ENCODE measurements at places on chromosomes 3 and 15.

- no peak for DNase-seq
Measured at GRCh38 chr3:191740712-191741111, 279.7 kb downstream of the PYDC2 start.

DNA sequence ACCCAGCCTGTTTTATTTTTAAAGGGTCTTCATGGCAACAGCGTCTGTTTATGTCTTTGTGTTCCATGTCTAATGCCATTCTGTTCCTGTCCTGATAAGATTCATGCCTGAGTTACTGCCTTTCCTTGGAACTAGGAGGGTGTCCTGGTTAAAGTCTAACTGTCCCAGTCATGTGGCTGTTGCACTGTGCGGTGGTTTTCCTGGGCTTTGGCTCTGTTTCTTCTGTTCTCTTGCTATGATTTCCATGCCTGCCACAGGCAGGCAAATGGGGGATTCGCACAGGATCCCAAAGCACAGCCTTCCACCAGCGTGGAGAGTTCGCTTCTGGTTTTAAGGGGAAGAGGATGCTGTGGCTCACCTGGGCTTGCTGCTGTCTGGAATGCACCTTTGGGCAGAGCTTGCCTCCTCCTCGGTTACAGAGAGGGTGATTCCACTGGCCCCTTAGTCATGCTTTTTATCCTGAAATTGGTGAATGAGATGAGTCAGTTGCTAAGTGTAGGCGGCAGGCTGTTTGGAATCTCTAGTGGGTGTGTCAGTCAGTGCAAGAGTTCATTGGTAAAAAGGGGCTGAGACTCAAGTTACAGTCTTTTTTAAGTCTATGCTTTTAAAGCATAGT is 86.8 kb downstream of the CCK start:
- no peak for DNase-seq

GRCh38 chr15:44775953-44776352 is 39.6 kb downstream of the TRIM69 start:
- no peak for DNase-seq

- DNase-seq = no peak
Measured at GRCh38 chr3:131794766-131795388, 239.9 kb downstream of the CPNE4 start.

DNA sequence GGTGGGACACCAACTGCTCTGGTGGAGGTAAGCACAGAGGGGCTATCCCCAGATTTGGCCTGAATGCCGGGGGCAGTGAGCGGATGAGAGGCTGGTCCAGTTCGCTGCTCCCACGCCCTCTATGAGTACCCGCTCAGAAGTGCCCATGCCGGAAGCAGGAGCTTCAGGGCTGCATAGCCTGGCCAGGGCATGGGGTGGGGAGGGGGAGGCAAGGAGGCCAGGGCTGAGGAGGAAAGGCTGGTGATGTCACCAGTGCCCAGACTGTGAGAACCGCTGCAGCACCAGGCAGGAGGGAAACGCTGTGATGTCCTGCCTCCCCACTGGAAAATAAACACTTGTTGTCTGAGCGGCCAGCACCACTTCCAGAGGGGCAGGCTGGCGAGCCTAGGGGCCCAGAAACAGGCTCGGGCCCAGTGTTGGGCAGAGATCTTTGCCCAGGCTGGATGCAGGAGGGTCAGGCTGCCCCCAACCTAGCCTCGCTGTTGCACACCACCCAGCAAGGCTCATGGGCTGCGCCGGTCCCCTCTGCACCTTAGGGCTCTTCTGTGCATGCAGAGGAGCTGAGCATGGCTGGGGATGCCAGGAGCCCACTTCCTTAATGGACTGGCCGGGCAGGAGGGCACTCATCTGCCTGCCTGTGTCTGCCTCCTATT is 10.9 kb upstream of the DLL4 start:
- DNase-seq = no peak

DNA sequence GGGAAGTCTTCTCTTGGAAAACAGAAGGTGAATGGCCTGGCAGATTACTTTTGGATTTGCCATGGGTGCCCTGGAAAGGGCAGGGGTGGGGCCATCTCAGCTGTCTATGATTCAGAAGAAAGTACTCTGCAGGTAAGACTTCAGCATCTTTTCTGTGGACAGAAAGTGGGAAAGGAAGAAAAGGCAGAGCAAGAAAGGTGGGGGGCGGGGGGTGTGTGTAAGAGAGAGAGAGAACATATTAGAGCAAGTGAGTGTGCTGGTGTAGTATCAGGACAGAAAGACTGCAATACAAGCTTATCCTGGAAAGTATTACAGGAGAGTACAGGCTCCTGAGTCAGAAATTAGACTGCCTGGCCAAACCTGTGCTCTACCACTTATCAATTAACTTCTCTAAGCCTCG is 5.5 kb downstream of the TAGLN3 start:
- DNase-seq = no peak

DNA sequence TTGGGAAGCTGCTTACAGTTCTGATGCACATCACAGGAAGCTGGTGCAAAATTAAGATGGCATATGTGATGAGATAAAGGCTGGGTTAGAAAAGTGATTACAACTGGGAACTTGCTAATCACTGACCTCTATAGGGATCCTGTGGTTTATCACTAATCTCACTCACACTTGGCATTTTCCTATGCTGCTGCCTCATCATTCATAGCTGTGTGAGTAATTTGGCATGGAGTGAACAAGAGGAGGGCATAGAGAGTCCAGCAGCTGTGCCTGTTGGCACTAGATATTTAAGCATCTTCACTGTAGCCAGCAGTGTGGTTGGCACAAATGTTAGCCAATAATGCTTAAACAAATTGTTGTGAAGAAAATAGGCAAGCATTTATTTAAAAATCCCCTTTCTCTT is 217.7 kb upstream of the CGNL1 start:
- DNase-seq = no peak

GRCh38 chr15:69920221-69920620 is 177.5 kb downstream of the TLE3 start:
- no peak for DNase-seq

DNA sequence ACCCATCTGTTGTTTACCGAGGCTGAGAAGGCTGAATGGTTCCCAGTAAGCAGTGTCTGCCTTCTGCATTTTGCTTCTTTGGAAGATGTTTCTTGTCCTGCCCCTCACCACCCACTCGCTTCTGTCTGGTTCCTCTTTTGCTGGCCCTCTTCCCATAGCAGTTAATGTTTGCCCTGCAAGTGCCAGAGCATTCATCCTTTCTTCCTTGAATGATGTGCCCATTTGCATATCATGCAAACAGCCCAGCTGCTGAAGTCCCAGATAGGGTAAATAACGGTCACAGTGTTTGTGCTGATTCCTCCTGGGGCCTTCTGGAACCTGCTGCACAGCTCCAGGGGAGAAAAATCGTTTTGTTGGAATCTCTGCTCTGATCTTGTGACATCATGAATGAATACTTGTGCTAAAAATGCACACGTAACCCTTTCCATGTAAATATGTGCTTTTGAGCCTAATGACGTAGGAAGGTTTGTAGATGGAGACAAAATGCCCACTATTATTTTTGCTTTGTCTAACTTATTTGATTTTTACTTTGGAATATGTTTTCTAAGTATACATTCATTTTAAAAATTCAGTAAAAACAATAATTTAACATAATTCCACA is 381.0 kb downstream of the SOX2 start:
- no peak for DNase-seq

GRCh38 chr3:53570709-53571108 is 76.3 kb downstream of the CACNA1D start:
- no peak for DNase-seq

- no peak for DNase-seq
Measured at GRCh38 chr3:4864503-4864902, 114.7 kb upstream of the BHLHE40 start.

GRCh38 chr15:59087731-59088130 is 17.2 kb upstream of the CCNB2 start:
- DNase-seq = no peak

DNA sequence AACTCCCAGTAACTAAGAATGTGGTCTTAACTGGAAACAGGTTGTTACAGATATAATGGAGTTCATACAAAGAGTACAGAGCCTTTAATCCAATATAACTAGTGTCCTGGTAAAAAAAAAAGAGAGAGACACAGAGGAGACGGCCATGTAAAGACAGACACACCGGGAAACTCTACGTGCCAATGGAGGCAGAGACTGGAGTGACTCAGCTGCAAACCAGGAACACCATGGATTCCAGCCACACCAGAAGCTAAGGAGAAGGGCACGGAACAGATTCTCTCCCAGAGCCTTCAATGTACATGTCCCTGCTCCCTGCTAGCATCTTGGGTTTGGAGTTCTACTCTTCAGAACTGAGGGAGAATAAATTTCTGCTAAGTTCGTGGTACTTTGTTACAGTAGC is 4.5 kb downstream of the RNF168 start:
- no peak for DNase-seq

DNA sequence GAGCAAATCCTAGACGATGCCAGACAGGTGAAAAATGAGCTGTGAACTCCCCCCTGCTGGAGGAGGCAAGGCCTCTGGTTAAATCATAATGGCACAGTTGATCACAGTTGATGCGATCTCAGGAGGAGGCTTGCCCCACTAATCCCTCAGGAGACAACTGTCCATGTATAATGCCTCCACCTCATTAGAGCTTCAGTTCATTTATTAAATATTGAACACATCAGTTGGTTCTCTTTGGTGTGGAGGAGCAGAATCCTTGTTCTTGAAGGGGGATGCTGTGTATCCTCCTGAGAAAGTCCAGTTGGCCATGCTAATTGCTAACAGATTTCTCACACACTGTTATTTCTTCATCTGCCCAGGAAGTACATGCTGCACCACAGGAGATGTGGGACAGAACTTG is 290.5 kb downstream of the IGSF11 start:
- DNase-seq = no peak

DNA sequence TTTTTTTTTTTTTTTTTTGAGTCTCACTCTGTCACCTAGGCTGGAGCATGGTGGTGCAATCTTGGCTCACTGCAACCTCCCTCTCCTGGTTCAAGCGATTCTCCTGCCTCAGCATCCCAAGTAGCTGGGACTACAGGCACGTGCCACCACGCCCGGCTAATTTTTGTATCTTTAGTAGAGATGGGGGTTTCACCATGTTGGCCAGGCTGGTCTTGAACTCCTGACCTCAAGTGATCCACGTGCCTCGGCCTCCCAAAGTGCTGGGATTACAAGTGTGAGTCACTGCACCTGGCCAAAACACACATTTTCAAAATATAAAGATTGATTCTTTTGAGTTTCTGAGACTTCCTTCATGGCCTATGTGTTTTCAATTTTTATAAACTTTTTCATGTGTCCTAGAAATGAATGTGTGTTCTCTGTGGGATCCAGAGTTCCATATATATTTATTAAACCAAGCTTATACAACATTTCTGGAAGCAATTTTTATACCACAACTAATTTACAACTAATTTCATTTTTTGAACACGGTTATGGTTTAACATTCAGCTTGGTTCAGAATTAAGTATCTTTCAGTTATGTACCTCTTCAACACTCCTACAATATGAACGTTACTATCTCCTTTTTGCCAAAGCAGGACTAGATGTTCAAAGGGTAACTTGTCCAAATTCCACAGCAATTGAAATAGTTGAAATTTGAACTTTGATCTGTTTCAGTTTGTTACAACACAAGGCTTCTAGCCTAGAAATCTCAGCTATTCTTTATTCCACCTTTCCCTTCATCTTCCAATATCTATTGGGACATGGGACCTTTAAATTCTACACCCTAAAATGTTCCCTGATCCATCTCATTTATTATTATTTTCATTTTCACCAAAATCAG is 1.5 kb downstream of the ACAD11 start:
- no peak for DNase-seq

DNA sequence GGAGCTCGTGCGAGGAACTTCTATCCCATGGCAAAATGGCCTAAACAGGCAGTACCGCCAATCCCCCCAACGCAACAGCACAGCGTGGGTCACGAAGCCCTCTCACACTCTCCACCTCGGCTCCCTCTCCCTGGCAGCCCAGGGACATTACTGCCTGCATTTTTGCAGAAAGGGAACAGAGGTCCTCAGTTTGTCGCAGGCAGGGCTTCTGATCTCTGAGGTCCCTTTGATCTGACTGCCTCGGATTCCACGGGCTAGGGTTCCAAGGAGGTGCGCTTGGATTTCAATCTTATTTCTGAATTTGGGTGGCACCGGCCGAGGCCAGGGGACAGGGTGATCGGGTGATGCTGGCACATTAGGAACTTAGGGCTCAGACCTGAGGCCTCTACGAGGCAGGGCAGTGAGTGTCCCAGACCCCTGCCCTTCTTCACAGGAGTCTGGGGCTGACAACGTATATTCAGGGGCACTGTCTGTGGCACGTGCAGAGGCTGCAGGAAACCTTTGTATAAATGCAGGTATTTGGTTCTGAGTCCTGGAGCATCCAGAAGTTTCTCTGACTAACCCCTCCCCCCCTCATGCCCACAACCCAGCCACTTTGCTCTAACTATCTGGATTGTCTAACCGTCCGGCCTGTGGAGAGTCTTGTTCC is 197.9 kb downstream of the XXYLT1 start:
- no peak for DNase-seq

DNA sequence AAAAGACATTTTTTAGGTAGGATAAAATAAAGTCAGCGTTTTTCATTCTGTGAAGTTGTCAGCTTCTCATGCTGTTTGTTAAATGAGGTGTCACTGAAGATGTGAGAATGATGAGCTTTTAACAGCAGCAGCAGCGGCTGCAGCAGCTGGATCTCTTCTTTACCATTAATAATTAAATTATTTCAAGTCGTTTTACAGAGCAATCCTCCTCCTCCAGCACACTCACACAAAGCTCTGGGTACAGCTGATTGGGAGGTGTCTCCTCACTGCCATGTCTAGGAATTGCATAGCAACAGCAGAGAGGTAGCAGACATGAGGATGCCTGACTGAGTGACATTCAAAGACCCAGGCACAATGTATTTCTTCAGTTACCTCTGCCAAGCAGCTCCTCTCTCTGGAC is 46.7 kb upstream of the PLAAT1 start:
- DNase-seq = no peak

DNA sequence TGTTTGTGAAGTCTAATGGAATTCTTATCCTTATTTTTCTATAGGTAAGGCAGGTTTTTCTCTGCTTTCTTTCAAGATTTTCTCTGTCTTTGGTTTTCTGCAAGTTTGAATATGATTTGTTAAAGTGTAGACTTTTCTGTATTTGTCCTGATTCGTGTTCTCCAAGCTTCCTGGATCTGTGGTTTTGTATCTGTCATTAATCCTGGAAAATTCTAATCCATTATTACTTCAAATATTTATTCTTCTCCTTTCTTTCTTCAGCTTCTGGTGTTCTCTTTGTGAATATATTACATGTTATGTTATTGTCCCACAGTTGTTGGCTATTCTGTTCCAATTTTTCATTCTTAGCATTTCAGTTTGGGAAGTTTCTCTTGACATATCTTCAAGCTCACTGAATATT is 76.4 kb downstream of the PDCD6IP start:
- DNase-seq = no peak

DNA sequence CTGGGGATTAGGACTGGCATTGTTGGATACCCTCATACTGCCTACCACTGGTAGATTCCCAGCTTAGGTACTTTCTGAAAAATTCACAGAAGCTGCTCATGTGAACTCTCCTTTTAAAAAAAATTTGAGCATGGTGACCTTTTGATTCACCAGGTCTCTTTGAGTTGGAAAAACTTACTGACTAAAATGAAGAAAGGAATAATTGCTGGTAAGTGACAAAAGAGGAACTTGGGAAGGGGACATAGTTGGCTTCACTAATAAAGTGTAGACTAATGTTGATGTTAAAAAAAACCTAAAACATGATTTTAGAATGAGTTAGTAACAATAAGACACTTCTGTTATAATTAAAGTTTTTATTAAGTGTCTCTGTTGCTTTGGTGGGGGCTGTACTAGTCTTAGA is 8.6 kb downstream of the VPS8 start:
- no peak for DNase-seq
